ENCODE measurements at places on chromosomes 7 and 10. TPM values are rescaled to one million over a fixed set of nuclear protein-coding genes. Genes with fewer than 3 reads are reported as not detected.

DNA sequence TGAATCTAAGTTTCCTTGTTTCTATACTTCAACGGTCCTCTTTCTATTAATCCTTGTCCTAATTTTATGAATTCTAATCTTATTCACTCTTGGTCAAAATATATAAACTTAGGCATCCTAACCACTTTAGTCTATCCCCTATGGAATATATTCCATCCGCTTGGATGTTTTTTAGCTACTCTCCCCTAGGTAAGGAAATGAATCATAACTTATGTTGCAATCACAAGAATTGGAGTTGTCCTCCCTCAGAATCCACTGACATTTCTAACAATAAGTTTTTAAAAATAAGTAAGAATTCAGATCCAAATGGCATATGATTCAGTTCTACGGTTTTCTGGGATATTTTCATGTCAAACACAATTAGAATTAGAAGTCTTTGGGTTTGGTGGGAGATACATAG is 1081.6 kb downstream of the SORCS1 start:
- DNase-seq: no peak

DNA sequence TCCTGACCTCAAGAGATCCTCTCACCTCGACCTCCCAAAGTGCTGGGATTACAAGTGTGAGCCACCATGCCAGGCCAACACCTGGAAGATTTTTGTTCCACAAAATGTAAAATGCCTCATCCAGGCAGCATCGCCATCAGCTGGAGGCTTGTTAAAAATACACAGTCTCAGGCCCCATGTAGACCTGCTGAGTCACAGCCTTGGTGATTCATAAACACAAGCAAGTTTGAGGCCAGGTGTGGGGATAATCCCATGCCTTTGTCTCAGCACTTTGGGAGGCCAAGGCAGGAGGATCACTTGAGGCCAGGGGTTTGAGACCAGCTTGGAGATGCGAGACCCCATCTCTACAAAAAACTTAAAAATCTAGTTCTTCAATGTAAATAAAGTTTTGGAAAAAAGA is 49.1 kb upstream of the FOXK1 start:
- peak; percentile 89 for DNase-seq

DNA sequence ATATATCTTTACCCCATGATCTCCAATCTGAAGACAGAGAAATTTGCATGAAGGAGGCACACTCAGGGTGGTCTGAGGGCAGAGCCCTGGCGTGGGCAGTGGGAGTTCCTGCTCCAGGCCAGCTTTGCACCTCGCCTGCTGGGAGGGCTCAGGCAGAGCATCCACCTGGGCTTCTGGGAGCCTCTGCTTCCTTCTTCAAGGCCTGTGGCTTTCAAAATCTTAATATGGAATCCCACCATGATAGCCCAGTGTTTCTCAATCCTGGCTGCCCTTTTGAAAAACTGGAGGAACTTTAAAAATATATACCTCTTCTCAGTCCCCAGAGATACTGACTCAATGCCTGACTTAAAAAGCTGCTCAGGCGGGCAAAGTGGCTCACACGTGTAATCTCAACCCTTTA is 36.7 kb upstream of the PSAP start:
- DNase-seq: no peak

GRCh38 chr10:105797234-105797890 is 1156.3 kb downstream of the SORCS3 start:
- DNase-seq: peak; percentile 43

GRCh38 chr7:79293655-79294142 is 159.8 kb downstream of the MAGI2 start:
- peak; percentile 74 for DNase-seq

GRCh38 chr10:36764823-36765222 is 360.6 kb upstream of the ANKRD30A start:
- DNase-seq: no peak

DNA sequence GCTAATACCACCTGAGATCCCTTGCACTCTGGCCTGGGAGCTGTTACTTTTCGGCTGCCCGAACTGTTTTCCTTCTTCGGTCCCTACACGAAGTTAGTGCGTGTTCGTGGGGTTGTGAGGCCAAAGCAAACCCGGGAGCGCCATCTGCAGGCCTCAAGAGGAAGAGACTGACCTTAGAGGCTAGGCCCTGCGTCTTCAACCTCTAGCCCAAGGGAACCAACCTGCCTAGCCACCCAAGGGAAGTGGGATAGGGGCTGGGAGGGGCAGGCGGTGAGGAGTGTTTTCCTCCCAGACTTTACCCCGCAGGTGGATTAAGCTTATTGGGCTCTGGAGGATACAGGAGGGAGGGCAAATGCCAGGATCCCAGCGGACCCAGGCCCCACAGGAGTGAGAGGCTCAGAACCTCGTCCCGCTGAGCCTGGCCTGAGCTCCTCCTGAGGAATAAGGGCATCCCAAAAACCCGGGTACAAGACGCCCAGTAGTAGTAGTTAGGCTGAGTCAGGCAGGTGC is 1.7 kb upstream of the PAX2 start:
- peak; percentile 65 for DNase-seq

DNA sequence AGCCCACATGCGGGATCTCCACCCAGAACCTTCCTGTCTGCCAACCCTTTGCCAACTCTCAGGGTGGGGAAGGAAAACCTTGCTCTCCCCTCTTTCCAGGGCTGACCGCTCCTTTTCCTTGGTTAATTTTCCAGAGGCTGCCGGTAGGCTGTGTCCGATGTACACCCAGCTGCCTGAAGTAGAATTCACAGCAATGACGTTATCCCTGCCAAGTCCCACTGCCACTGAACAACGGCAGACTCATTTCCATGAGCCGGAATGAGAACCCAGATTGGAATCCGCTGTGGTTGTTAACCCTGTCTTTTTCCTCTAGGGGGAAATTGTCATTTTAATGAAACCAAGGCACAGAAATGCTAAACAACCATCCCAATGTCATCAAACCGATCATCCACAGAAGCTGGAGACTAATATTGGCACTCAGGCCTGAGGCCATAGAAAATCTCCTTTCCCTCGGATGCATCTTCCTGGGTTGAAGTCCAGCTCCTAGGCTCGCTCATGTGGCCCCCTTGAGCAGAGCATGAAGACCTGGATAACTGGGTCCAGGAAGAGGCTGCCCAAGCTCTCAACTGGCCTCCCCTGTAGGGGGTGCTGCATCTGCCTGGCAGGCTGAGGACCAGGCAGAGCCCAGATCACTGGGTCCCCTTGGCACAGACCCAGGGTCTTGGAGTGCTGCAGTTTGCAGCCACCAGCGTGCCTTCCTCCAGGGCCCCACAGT is 30.4 kb downstream of the KLRG2 start:
- DNase-seq: no peak

DNA sequence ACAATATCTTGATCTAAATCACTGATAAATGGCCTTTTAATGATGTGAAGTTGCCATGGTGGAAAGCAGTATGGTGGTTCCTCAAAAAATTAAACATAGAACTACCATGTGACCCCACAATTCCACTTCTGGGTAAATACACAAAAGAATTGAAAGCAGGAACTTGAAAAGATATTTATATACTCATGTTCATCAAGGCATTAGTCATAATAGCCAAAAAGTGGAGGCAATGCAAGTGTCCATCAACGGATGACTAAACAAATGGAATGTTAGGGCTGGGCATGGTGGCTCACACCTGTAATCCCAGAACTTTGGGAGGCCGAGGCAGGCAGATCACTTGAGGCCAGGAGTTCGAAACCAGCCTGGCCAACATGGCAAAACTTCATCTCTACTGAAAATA is 2.0 kb upstream of the DNAJC12 start:
- peak; percentile 30 for DNase-seq

DNA sequence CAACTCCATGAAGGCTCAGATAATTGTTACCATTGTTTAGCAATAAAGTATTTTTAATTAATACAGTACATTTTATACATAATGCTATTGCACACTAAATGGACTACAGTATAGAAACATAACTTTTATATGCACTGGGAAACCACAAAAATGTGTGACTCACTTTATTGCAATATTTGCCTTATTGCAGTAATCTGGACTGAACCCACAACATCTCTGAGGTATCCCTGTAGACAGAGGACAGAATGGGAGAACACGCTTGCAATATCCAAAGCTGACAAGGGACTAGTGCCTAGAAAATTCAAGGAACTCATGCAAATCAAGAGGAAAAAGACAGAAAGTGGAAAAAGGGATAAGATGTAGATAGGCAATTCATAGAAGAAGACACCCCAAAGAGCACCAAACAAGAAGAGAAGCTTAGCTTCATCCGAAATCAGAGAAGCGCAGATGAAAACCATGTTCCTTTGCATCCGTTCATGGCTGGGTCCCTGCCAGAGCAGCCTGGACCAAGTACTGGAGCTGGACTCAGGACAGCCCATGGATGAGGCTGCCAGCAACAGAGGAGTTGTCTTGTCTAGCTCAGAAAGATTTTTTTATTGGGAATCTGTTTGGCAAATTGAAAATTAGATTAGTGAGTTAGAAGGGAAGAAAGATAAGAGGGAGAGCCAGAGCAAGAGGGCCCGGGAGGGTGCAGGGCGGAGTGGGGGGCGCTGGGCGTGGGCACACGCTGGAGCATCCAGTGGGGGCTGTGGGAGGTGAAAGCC is 16.0 kb upstream of the GALNTL5 start:
- DNase-seq: peak; percentile 79

DNA sequence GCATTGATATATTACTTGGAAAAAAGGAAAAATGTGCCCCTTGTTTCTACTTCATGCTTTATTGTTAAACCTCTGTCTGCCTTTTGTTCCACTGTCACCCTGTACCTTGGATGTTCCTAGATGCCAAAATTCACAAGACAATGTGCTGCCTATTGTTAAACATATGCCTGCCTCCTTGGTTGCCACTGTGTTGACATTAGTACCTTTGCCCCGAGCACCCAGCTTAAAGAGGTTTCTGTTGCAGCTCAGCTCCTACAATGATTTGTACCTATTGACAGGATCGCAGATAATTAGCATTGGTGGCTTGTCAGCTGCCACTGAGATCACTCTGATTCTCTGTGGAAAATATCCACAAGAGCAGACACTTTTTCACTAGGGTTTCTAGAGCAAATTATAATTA is 188.0 kb downstream of the KCND2 start:
- no peak for DNase-seq

GRCh38 chr10:83908506-83908905 is 230.8 kb upstream of the GHITM start:
- no peak for DNase-seq

DNA sequence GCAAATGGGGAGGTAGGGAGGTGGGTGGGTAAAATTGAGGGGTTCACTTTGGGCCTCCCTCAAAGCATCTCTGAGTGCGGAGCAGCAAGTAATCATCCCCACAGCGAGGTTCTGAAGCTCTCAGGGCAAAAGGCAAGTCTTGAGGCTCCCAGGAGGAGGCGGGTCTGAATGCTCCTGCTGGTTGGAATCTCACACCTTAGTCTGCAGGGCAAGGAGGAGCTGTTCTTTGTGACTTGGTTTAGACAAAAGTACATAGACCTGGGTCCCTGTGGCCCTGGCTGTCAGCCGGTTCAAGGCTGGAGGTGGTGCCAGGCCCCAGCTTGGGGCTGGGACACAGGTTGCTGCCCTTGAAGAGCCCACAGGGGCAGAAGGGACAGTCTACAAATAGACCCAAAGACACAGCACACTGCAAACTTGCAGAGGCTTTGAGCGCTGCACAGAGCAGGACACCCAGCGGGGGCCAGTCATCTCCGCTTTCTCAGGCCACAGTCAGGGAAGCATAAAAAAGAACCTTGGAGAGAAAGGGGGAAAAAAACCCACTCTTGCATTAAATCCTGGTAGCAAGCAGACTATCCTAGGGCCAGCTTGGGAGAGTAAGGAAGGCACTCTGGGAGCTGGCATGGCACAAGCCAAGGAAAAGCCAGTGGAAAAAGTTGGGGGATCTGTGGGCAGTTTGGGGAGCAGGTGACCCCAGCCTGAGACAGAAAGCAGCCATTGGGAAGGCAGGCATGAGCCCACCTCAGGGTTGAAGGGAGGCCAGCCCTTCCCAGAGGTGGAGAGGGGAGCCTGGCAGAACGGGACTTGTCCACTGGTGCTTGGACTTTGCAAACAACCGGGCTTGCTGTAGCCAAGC is 926 bp upstream of the C10orf71 start:
- no peak for DNase-seq

DNA sequence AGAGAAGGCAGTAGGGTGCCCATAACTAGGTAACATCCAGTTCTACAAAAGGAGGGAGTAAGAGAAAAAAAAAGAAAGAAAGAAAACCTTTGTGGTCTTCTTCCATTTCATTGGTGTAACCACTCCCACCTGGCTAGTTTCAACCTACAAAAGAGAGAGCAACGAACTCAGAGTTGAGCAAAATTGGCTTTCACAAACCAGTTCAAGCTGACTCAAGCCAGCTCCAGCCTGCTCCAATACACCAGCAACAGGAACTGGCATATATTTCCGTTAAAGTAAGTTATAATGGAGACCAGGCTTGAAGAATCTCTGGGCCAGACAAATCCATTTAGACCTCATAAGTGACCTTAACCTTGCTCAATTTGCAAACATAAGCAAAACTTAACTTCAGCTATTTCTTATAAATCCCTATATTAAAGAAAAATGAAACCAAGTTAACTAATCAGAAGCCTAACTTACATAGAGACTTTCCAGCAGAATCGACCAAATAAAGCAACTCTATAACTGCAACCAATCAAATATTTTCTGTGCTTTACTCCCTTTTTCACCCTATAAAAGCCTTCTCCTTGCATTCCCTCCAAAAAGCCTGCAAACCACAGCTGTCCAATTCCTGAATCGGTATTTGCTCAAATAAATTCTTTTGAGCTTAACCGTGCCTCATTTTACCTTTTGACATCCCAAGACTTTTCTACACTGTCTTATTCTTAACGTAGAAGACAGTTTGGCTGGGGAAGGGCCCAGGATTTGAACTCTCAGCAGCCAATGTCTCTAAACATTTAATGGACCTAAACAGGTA is 10.1 kb downstream of the ANKRD22 start:
- no peak for DNase-seq

- DNase-seq: peak; percentile 18
Observed at GRCh38 chr7:5139998-5140397, 50.0 kb upstream of the WIPI2 start.

AUTS2 gene
- 4.6 TPM for total RNA-seq

DENND2A gene
- total RNA-seq: 5.8 TPM

HACD1 gene
- total RNA-seq: 109 TPM

SPDYE6 gene
- not detected for total RNA-seq

CDHR1 gene
- total RNA-seq: not detected

STOX1 gene
- 0.96 TPM for total RNA-seq

ASAH2 gene
- total RNA-seq: 0.46 TPM

PTEN gene
- total RNA-seq: 11.3 TPM

EFCAB10 gene
- total RNA-seq: not detected

GRID1 gene
- 5.2 TPM for total RNA-seq

OR9A2 gene
- not detected for total RNA-seq

SLC13A1 gene
- total RNA-seq: not detected

RBP4 gene
- not detected for total RNA-seq
